ENCODE measurements at places on chromosomes 7 and 10.

GRCh38 chr7:29285444-29285793 lies 90.8 kb downstream of the CHN2 start:
- DNase-seq = no peak

- DNase-seq = no peak
These were observed 69.4 kb upstream of the OGDHL start for GRCh38 chr10:49831352-49832035.

DNA sequence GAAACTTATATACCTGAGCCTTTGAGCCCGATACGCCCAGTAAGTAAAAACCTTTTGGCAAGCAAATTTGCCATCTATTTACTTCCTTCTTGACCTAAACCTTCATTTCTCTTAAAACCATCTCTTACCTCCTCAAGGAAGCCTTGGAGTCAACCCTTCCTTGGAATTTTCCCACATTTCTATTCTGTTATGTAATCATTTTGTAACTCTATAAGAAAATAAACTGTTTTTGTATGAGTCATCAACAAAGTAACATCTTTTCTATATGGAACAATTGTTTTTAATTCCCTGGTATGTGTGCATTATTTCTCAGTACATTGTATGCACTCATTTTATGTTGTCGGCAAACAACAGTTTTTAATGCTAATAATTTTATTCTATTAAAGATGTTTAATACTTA lies 162.0 kb downstream of the TEX36 start:
- no peak for DNase-seq

GRCh38 chr7:114740941-114741340 lies 181.0 kb upstream of the MDFIC start:
- DNase-seq = no peak

DNA sequence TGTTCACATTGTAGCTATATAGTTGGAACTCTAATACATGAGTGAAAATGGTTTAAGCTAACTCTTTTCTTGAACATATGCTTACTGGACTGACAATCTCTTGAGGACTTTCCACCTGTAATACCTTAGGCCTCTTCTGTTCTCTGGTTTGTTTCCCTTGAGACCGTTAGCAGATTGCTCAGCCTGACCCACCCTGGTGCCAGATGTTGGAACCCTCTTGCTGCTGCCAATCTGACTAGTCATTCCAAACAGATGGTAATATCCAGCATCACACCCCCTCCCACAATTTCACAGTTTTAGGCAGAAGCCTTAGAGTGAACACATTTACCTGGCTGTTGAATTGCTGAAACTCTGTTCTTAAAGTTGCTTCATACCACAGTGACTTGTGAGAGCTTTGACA lies 18.7 kb downstream of the CALD1 start:
- no peak for DNase-seq

GRCh38 chr10:71771821-71772617 lies 1.3 kb downstream of the VSIR start:
- DNase-seq = peak; percentile 96

- DNase-seq = no peak
These were observed 36.8 kb upstream of the INPP5F start for GRCh38 chr10:119689016-119689580.

DNA sequence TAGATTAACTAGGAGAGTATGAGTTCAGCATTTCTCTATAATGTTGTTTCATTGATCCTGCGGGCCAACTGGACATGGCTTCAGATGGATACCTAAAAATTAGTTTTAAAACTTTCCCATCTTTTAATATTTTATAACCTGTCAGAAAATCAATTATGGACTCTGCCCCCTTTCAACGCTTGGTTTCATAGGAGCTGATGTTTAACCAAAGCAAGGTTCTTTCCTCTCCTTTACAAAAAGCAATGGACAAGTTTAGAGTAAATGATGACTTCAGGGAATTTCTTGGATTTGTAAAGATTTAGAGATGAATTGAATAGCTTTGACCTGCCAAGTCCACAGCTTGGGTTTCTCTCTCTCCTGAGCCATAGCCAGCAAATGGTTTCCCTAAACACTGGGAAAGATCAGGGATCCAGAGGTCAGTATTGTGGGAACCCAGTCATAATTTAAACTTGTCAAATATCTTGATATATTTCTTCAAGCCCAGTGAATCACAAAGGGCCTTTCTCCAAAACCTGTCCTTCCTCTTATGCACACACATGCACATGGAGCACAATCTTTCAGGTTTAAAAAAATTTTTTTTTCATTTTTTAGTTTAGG lies 177.1 kb downstream of the EVX1 start:
- no peak for DNase-seq

DNA sequence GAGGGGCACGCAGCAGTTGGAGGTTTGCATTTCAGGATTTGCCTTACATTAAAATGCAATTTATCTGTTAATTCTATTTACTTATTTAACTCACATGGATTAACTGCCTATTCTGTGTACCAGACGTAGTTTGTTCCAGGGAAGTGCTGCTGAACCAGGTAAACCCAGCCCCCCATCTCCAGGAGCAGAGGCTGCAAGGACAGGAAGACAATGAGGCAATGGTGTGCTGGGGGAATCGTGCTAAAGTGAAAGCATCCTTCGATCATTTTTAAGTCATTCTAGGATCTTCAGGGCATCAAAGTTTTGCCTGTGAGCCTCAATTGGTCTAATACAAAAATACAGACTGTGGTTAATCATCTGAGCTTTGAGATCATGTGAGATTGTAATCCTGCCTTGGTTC lies 166.4 kb downstream of the DNAJB6 start:
- peak; percentile 7 for DNase-seq

DNA sequence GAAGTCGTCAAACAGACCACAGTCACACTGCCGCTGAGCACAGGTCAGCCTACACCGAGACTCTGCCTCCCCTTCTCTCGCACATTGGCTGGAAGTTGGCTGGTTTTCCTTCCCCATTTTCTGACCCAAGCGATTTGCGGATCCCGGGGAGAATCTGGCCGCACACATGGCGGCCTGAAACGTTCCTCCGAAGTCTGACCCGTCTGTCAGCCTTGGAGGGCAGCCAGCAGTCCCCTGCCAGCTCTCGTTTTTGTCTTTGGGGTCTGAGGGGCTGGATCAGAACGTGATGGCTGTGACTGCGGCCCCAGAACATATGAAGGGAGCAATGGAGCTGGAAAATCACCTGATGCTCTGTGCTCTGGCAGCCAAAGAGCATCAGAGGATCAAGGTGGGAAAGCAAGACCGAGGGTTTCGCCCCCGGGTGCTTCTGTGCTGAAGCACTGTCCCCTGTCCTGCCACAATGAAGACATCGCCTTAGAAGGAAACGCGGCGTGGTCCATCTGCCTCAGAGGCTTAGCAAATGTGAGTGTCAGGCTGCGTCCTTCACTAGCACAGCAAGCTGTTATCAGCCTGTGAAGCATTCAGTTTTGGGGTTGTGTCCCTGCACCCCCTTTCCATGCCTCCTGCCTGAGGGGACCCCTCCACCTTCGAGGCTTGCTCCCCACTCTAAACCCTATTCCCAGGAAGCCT lies 119.3 kb upstream of the SHH start:
- DNase-seq = peak; percentile 30

DNA sequence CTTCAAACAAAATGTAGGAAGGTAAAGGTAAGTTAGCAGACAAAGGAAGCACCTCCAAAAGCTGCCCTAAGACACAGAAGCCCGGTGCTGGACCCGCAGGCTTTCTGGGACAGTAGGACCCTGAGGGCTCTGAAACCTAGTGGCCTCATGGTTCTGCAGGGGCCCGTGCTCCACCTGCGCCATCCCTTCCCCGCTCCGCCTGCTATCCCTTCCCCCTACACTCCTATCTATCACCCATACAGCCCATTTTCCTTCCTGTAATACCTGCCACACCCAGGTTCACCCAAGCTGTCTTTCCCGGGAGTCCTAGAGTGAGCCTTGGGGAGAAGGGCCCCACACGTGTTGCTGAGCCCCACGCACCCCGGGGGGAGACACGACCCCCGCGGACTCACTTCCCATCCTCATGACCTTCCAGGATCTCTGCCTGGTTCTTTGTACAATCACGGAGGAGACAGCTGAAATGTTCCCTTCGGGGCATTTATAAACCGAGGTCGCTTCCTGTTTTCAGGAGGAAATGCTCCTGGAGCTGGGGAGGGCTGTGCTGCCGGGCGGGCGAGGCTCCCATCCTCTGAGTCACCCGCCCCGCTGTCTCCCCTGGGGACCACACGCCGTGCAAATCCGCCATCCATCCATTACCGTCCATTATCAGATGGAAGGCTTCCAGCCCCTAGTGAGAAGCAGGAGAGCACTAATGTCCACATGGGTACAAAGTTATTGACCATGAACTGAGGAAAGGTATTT lies 251.7 kb upstream of the PITRM1 start:
- no peak for DNase-seq

- DNase-seq = peak; percentile 46
These were observed 135.7 kb downstream of the DYNC2I1 start for GRCh38 chr7:158991824-158992621.

DNA sequence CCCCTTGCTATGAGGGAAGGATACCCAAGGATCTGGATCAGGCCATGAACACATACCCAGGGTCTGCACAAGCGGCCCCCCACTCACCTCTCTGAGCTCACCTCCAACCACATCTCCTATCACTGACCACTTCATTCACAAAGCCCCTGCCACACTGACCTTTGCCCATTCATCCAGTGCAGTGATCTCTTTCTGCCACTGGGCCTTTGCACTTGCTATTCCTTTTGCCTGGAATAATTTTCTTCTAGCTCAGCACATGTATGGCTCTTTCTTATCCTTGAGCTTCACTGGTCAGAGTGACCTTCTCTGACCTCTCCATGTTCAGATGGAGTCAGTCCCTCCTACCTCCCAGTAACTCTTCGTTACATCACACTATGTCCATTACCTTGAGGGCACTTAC lies 48.3 kb downstream of the ADRA2A start:
- no peak for DNase-seq

DNA sequence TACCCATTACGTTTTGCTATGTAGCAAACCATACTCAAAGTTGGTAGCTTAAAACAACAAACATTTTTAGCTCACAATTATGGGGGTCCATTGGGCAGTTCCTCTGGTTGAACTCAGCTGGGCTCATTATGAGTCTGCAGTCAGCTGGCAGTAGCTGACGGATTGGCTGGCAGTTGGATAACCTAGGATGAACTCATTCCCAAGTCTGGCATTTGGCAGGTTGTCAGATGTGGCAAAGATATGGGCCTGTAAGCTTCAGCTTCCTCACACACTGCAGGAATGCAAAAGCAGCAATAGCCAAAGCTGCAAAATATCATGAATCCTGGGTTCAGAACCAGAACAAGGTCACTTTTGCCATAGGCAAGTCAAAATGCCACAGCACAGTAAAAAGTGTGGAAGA lies 412.2 kb upstream of the SORCS1 start:
- DNase-seq = no peak

DNA sequence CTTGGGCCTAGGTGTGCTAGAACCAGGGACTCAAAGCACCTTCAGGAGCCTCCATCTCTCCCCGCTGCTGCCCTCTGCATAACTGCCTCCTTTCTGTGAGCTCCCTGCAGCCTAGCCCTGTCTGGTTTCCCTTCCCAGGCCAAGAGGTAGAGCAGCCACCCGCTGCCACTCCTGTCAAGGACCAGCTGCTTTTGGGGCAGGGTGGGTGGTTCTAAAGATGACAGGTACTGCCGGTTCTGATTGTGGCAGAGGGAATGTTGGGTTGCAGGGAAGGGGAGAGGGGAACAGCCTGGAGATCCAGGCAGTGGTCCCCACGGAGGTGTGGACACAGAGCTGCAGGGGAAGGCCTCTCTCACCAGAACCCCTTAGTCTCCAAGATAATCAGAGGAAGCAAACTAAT lies 3.7 kb upstream of the FLNC start:
- no peak for DNase-seq

DNA sequence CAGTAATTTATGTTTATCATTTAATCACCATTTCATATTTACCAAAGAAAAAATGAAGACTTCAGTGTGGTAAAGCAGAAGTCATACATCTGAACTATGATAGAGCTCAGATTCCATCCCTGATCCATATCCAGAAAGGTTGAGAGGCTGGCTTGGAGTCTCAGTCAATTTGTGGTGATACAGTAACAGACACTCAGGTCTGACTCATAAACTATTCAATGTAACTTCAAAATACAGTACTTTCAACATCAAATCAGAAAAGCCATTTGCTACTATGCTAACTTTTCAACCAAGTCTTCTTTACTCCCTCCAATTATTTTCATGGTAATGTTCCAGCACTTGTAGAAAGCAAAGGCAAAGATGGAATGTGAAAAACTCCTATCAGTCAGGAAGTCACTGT lies 190.4 kb downstream of the HDAC9 start:
- DNase-seq = no peak

DNA sequence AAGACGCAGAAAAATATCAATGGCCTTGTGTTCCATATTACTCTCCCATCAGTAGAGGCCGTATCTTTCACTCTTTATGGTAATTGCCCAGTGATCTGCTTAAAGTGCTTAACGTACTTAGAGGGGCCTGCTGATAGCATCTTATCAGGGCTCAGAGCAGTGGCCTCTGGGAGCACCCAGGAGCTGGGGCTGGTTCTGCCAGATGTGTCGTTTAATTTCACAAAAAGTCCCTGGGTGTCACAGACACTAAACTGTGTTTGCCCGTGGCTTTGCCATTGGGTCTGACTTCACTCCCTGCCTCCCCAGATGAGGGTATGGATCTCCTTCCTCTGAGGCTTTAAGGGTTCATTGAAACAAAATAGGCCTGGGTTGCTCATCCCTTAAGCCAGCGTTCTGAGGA lies 435.3 kb downstream of the GATA3 start:
- DNase-seq = no peak

DNA sequence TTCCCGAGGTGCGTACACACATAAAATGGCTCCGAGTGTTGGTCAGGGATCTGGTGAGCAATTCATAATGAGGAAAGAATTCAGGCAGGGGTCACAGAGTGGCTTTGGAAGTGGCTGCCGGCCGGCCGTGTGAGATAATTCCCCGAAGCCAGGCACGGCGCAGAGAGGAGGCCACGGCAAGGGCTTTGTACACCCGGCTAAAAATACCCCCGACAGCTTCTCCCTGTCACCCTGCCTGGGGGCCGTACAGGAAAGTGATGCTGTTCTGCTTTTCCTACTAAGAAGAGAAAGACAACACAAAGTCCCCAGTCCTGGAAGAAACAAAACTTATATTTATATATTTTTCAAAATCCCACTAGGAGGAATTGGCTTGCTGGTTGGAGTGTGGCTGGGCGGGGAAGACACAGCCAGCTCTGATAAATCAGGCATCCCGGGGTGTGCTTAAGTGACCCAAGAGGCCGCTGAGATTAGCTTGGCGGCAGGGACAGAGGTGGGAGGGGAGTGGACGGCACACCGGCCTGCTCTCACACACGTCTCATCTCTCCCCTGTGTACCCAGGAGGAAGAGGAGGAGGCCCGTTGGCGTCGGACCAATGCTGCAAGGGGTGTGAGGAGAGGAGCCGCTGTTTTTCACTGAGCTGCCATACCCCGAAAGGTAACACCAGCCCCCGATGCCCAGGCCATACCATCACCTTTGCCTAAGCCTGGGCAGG lies 70.5 kb downstream of the ZMIZ1 start:
- DNase-seq = peak; percentile 89

GRCh38 chr10:11045995-11046775 lies 28.5 kb downstream of the CELF2 start:
- no peak for DNase-seq

DNA sequence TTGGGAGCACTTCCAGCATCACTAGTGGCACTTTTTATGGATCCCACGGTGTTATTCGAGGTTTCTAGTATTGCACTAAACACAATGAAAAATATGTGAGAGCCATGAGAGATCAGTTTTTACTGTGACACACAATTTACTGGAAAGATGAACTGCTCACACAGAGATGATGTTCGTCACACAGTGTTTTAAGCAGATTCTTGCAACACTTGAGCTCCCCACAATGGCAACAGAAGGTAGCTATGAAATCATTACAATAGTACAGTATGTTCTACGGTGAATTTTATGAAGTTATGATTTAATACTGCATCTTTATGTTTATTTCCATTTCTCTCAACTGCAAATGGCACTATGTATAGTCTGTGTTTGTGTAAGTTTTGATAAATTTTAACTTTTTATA lies 27.4 kb upstream of the ENTPD1 start:
- no peak for DNase-seq

All from sigmoid colon (tissue), 7 donors.